Stimulated activated CD8-positive, alpha-beta memory T cell treated with anti-CD3 and anti-CD28 coated beads, Interleukin-2, amount 100 ng/mL, for 48 hours (primary cell): ENCODE measurements at places on chromosomes 2 and 18.

DNA sequence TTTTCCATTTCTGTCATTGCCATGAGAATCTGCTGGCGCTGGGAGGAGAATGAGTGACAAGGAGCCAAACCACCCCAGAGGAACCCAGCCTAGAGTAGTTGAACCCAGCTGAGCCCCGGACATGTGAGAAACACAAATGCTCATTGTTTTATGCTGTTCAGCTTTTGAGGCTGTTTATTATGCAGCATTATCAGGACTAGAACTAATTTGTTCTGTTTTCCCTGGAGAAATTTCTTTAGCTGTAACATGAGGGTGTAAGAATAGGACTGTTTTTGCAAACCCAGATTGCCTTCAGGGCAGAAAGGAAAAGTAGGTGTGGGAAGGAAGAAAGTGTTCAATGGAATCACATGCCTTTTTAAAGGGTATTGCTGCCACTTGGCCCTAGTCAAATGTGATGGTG is 28.5 kb upstream of the DOCK10 start:
- no peak for DNase-seq

DNA sequence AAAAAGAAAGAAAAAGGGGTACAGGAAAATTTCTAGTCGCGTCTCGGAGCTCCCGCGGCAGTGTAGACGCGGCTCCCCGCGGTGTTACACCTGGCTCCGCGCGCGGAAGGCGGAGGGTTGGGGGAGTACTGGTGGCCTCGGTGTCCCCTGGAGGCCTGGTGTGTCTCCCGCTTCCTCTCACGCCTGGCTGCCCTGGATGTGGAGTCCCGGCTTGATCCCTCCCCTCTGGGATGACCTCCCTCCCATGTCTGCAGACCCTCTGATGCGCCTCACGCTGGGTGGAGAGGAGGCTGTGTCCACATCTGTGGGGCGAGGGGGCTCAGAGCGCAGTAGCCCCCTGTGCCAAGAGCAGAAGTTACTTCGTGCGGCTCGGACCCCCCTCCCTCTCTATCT is 1.2 kb downstream of the KIF5C start:
- DNase-seq = no peak

- no peak for DNase-seq
These were observed 44.5 kb downstream of the SH3RF3 start for GRCh38 chr2:109173311-109174171.

DNA sequence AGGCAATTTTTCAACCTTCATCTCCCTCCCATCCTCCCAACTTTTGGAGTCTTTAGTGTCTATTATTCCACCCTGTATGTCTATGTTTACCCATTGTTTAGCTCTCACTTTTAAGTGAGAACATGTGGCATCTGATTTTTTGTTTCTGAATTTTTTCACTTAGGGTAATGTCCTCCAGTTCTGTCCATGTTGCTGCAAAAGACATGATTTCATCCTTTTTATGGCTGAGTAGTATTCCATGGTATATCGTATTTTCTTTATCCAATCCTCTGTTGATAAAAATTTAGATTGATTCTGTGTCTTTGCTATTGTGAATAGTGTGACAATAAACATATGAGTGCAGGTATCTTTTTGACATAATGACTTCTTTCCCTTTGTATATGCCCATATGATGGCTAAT is 48.2 kb downstream of the G6PC2 start:
- no peak for DNase-seq

DNA sequence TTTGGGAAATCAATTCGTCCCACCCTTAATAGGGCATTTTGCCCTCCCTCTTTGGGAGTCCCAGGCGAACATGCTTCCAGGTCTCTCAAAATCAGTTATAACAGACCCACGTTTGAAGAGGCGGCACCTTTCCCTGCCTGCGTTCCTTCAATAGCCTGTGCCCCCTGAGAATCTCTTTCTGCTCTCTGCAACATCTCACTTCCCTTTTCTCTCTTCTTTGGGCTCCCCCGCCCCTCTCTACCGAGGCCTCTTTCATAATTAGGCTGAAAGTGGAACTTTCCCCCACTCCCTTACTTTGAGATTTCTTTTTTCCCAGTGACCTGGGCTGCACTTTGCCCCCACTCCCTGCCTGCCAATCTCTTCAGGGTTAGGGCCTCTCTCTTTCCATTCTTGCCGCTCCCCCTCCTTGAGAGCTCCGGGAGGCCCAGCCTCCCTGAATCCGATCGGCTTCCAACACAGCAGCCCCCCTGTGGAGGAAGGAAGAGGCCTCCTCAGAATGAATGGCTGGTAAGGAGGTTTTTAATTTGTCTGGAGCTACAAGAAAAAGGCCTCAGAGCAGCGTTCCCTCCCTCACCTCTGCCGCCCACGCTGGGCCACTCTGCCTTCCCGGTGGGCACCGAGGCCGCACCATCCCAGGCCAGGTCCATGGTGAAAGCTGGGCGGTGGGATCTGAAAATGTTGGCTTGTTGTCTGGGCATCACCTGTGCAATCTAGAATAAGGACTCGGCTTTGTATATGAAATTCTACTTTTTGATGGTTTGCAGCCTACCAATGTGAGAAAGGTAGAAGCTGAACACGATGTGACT is 162.6 kb upstream of the SIX3 start:
- DNase-seq = no peak

GRCh38 chr18:47558110-47558750 is 306.8 kb upstream of the SKOR2 start:
- DNase-seq = no peak

GRCh38 chr2:20224716-20225293 is at the start of gene SDC1:
Gene SDC1, minus strand, starts transcription at chr2:20225130. Its CDS starts 263 bp downstream, at chr2:20224867.
- DNase-seq = no peak
